Bone marrow (tissue), 2 donors: ENCODE measurements at places on chromosomes 7 and 10.

DNA sequence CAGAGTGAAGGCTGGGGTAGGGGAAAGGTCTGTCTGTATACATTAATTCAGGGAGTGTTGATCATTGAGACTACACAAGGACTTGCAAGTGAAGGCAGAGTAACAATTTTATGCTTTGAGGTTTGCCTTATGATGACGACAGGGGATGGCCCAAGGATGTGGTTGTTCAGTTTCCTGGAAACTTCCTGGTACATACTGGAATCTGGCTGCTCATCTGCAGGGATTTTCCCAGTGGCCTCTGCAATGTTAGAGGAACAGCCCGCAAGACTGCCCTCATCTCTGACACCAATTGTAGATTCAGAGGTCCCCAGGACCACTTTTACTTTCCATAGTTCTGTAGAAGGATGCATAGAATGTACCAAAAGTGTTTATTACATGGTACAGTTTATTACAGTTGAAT is 189.6 kb downstream of the TMEM178B start:
- DNase-seq = no peak

DNA sequence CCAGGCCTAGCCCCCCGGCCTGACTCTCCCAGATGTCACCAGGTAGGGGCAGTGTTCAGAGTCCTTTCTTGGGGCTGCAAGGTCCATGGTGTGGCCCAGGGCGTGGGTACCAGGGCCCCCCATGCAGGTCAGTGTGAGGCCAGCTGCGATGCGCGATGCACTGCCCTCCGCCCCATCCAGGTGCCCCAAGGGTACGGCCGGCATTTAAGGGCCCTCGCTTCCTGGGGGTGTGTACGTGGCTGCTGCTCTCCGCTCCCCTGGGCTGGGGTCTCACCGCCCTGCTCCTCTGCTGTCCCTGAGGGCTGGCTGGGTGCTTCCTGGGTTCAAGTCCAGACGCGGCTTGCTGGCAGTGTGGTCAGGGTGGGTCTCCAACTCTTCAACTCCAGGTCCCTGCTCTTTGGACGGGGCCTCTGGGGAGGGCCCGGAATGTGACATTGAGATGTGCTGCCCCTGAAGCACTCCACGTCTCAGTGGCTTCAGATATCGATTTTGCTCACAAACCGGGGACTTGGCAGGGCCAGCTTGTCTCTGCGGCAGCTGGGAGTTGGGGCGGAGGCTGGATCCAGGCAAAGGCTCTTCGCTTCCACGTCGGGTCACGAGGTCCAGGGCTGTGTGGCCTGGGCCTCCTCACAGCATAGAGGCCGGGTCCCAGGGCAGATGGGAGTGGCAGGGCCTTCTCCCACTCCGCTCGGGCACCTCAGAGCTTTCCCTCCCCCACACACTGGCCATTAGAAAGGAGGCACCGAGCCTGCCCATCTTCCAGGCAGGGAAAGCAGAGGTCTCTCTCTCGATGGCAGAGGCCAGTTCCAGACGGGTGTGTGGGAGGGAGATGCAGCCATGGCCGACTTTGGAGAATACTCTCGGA is 93.2 kb downstream of the UNCX start:
- no peak for DNase-seq

GRCh38 chr10:67668448-67668847 is 27.5 kb downstream of the CTNNA3 start:
- no peak for DNase-seq

- no peak for DNase-seq
Observed at GRCh38 chr10:99930731-99931550, 78.8 kb downstream of the DNMBP start.

DNA sequence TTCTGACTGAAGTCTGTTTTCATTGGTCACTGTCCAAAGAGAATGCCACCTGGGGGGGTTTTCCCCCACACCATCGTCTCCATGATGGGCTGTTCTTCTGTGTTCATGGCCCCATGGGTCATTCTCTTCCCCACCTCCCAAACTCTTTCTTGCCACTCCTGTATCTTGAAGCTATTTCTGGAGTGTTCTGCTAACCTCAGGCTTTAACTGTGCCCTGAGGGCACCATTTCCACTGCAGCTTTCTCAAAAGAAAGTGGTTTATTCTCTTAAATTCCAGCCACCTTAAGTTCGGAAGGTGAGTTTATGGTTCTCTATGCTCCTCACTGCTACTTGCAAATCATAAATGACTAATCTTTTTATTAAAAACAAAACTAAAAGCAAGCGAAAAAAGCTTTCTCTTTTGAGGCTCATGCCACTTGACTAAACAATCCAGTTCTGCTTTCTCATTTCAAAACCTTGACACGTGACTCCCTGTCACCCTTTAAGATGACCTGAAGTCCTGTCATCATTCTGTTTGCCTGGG is 7.4 kb upstream of the APBB1IP start:
- peak; percentile 93 for DNase-seq

DNA sequence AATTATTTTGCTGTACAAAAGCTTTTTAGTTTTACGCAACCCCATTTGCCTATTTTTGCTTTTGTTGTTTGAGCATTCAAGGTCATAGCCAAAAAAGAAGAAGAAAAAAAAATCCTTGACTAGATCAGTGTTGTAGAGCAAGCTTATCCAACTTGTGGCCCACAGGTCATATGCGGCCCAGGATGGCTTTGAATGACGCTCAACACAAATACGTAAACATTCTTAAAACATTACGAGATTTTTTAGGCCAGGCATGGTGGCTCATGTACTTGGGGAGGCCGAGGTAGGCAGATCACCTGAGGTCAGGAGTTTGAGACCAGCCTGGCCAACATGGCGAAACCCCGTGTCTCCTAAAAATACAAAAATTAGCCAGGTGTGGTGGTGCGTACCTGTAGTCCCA is 8.1 kb upstream of the MALSU1 start:
- no peak for DNase-seq

GRCh38 chr10:114697061-114697598 is 39.1 kb upstream of the ABLIM1 start:
- no peak for DNase-seq

DNA sequence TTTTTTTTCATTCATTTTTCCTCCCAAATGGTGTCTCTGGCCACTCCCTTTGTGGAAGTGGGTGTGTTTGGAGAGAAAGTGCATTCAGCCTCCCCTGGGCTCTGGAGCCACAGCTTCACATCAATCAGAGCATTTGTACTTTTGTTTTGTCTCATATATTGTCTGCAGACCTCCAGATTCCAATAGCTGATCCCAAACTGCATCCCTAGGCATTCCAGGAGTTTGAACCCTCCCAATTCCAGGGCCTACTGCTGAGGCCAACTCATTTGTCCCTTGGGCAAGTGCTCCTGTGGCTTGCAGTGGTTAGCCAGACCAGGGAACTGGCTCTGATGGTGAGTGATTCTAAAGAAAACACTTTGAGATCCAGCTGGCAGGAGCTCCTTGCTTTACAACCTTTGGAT is 163.3 kb downstream of the IPMK start:
- DNase-seq = no peak

DNA sequence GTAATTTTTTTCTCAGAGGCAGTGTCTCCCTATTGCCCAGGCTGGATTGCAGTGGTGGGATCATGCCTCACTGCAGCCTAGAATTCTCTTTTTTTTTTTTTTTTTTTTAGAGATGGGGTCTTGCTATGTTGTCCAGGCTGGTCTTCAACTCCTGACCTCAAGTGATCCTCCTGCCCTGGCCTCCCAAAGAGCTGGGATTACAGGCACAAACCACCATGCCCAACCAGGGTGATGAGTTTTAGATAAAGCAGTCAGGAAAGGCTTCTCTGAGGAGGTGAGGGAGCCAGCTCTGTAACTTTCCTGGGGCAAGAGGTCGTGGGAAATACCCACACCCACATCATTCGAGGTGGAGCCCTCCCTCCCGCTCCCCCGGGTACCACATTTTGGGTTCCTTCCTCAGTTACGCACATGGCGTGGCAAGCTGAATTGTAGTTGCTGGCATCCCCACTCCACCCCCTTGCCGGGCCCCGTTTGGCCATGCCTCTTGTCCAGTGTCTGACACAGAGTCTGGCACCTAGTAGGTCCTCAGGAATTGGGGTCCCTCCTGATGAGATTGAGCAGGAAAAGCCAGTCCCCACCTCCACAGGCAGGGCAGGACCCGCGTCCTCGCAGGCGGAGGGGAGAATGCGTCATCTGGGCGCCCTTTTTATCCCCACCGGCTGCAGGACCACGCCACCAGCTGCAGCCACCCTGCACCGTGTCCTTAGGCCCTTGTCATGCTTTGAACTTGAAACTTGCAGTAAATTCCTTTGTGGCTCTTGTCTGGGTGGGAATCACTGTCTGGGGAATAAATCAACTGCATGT is 43.4 kb downstream of the CLIP2 start:
- DNase-seq = no peak

DNA sequence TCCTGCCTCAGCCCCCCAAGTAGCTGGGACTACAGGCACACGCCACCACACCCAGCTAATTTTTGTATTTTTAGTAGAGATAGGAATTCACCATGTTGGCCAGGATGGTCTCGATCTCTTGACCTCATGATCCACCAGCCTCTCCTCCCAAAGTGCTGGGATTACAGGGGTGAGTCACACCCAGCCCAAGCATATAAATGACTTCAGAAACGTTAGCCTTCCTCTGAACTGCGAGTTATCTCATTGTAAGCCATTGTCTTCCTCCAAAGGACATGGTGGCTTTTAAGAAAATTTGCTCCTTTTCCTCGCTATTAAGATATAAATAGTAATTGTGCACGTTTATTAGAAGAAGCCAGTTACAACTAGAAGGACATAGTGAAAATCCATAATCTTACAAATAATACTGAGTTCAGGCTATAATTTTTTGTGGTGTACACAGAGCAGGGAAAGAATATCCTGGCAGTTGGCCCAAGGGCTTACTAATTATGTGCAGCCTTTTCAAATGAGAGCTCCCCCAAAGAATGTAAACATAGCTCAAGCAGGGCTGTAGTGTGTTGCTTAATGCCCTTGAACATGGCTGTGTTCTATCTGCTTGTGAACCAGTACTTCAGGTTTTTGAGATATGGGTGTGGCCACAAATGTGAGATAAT is 495.8 kb downstream of the PARD3 start:
- DNase-seq = no peak

- no peak for DNase-seq
Observed at GRCh38 chr10:29751240-29751639, 116.5 kb upstream of the SVIL start.

- no peak for DNase-seq
Observed at GRCh38 chr7:123190109-123190831, 9.5 kb downstream of the SLC13A1 start.

DNA sequence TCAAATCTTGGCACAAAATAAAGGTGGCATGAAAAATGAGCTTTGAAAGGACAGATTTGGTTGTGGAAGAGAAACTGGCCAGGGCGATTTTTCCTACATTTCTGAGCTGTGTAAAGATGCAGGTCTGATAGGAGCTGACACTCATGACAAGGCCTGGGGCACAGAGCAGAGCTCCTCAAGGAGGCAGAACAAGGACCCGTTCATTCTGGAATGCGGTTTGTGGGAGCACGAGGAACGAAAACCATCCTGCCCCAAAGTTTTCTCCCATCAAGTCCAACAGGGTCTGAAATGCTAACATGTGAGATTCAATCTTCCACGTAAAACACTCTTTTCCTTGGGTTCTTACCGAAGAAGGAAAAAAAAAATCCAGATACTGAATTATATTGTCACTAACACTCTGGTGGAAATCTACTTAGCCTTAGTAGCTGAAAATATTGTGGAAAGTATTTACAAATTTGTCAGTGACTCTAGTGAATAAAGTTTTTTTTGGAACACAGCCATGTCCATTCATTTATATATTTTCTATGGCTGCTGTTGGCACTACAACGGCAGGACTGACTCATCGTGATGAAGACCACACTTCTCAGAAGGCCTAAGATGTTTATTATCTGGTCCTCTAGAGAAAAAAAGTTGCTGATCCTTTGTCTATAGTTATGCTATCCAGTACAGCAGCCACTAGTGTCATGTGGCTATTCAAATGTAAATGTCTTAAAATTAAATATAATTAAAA is 215.7 kb downstream of the BAMBI start:
- DNase-seq = no peak

DNA sequence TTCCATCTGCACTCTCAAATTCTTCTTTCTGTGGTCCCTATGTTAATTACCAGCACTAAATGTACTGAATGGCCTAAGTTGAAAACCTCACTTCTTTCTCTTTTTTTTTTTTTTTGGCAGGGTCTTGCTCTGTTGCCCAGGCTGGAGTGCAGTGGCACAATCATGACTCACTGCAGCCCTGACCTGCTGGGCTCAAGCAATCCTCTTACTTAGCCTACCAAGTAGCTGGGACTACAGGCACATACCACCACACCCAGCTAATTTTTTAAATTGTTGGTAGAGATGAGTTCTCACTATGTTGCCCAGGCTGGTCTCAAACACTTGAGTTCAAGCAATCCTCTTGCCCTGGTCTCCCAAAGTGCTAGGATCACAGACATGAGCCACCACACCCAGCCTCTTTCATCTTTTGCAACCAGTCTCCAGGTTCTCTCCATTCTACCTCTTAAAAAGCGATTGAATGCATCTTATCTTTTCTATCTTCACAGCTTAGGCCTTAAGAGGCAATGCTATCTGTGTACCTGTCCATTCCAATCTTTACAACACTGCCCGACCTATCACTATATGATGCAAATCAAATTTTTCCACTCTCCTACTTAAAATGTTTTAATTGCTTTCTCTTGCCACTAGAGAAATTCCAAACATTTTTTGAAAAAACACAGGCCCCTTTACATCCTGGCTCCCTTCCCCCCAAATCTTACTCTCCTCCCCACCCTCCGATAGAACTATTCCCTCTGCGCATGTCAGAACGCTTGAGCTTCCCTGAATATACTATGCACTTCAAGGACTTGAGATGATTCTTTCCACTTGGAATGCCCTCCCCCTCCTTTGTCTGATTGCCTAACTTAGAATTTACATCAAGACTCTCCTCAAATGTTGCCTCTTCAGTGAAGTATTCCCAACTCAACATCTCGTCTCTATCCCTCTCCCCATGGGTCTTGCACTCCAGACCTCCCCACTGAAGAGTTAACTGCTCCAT is 6.0 kb downstream of the ICA1 start:
- no peak for DNase-seq

- no peak for DNase-seq
Observed at GRCh38 chr10:108014902-108015177, 850.3 kb upstream of the SORCS1 start.

DNA sequence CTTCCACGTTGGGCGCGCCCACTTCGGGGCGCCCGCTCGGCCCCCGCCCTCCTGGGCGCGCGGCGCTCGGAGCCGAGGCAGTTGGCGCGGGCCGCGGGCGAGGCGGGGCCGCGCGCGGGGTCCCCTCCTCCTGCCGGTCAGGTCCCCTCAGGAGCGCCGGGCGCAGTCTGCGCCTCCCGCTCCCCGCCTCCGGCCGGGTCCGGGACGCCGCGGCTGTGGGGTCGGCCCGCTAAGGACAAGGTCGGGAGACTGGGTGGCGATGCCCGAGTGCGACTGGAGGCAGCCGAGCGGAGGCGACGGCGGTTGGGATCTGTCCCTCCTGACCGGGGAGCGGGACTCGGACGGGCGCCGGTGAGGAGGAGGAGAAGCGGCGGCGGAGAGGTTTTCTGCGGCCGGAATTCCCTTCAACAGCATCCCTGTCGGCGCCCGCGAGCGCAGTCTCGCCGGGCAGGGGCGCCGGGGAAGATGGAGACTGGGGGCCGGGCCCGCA is at the start of gene ATRNL1:
ATRNL1 (plus strand) TSS at position 80 of the 490 bp plus-strand sequence; CDS start at position 466, 386 bp downstream.
- no peak for DNase-seq

DNA sequence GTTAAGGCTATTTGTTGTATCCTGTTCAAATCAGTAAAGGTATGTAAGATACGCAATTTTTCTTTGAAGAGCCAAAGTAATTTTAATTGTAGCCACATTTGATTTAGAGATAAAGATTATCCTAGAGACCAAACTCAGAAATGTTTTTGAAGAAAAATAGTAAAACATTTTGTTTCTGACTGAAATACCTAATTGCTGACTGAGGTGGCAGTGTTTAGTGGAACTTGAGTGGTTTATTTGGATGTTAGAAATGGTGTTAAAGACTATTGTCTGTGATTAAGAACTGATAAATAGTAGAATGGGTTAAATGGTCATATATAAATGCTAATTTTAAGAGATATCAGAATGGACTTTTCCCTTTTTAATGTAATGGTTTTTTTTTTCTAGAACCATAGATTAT is 15.3 kb downstream of the EDRF1 start:
- no peak for DNase-seq
